K562 (cell line): ENCODE measurements at places on chromosomes 12 and 14. TPM values are rescaled to one million over a fixed set of nuclear protein-coding genes. Genes with fewer than 3 reads are reported as not detected.

- DNase-seq, result peak; percentile 29
Observed at GRCh38 chr14:61188978-61189808, 91.9 kb downstream of the TMEM30B start.

The KRT78 gene
- not detected in 2 replicates for total RNA-seq

The NFATC4 gene
- total RNA-seq, result 2.2 and 3.7 TPM in 2 replicates

DNA sequence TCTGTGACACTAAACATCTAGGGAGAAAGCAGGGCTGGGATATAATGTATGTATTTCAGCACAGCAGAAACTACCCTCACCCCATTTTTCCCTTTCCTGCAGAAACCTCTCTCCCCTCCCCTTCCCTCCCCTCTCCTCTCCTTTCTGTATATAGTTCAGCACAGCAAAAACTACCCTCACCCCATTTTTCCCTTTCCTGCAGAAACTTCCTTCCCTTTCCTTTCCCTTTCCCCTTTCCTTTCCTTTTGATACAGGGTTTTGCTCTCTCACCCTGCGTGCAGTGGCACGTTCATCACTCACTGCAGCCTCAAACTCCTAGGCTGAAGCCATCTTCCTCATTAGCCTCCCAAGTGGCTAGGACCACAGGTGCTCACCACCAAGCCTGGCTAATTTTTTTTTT lies 2.1 kb downstream of the PMEL start:
- DNase-seq, result no peak

DNA sequence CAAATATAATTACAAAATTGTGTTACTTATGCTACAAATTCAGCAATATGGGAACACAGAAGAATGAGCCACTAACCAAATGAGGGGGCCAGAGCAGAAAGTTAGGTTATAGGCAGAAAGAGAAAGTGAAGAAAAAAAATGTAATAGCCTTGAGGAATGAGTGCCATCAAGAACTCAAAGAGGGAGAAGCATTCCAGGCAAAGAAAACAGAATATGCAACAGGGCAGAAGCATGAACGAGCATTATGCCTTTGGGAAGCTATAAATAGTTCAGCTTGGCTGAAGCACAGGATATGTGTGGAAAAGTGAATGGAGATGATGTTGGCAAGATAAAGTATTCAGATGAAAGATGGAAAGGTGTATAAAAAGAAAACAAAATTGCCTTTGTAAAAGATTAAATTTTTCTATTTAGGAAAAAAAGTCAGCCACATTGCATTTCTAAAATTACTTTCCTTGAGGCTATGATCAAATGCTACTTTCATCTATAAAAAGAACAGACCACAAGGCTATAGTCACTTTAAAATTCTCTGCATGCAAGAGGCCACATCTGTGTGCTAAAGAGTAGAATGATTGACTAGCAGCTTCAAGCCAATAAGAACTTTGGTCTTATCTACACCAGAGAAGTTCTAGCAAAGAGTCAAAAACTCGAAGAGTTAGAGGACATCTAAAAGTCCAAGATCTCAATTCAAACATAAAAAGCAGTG lies 193.6 kb upstream of the GARIN6 start:
- DNase-seq, result no peak

The RNF41 gene
- total RNA-seq, result 37.1 and 40.6 TPM in 2 replicates

- DNase-seq, result no peak
Observed at GRCh38 chr14:72828604-72829003, 65.3 kb downstream of the DPF3 start.

- no peak for DNase-seq
Observed at GRCh38 chr12:28164644-28165275, 25.5 kb upstream of the CCDC91 start.

DNA sequence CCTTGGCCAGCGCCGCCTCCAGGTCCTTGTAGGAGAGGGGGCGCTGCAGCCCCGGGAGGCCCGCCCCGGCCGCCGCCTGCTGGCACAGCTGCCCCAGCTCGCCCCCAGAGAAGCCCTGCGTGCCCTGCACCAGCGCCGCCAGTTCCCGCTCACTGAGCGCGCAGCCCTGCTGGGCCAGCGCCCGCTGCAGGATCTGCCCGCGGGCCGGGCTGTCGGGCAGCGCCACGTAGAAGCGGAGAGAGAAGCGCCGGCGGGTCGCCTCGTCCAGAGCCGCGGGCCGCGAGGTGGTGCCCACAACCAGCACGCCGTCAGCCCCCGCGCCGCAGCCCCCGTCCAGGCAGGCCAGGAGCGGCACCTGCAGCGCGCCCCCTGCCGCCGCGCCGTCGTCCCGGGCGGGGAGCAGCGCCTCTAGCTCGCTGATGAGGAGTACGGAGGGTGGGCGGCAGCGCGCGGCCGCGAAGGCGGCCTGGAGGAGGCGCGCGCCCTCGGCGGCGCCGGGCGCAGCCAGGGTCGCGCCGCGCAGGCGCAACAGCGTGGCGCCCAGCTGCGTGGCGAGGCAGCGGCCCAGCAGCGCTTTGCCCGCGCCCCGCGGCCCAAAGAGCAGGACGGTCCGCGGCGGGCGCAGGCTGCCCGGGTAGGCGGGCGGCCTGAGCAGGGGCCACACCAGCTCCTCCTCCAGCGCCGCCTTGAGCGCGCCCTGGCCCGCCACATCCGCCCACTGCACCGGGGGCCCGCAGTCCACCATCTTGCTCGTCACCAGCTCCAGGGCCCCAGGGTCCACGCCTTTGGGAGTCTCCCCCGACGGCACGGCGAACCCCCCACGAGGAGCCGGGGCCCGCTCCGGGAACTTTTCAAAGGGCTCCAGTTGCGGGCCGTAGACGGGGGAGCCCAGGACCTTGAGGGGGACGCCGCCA lies 27.7 kb downstream of the FIGNL2 start:
- peak; percentile 70 for DNase-seq

The TOGARAM1 gene
- 3.2 and 3.7 TPM in 2 replicates for total RNA-seq

DNA sequence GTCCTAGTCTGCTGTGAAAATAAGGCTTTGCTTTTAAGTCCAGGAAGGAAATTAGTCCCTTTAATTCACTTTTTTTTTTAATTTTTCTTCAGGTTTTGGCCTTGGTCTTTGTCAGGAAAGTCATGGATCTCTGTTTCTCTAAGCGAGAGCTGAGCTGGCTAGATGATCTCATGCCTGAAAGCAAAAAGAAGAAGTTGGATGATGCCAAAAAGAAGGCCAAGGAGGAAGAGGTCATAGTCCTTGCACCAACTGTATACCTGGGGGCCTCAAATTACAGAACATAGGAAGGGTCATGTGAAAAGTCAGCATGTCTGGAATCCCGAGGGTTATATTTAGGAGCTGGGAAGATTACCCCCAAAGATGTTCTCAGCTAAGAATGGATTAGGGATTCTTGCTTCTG lies 72.3 kb downstream of the SLC4A8 start:
- no peak for DNase-seq
